ENCODE measurements at places on chromosomes 2 and 18. TPM values are rescaled to one million over a fixed set of nuclear protein-coding genes. Genes with fewer than 3 reads are reported as not detected.

DNA sequence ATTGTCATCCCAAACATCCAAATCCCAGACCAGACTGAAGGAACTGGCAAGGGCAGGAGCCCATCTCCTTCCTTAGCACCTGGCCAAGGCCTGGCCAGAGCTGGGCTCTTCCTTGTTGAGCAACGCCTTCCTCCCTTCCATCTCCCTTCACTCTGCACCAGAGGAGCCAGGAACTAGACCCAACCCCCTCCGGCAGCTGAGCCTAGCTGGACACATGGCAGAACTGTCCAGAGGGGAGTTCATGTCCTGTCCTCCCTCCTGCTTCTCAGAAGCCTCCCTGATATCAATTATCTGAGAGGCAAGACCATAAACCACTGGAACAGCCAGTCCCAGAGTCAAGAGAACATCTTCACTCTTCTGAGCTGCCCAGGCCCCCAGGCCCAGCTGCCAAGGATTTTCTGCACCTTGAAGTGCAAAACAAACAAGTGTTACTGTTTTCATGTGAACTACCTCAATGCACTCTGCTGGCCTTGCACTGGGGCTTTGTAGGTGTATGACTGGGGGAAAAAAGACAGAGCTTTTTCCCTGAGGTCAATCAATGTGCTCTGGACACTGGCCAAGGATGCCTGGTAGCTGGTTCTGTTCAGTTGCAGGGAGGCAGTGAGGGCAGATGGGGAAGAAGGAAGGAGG is 107.6 kb upstream of the MSH6 start:
- H3K36me3 ChIP-seq = no peaks in the 10 kb centered on the region
- H3K27ac ChIP-seq = no peak overlapping the region
- H3K27me3 ChIP-seq = no peaks in the 10 kb centered on the region

- no peak overlapping the region for H3K4me3 ChIP-seq
- DNase-seq = no peak
- no peaks in the 10 kb centered on the region for H3K27me3 ChIP-seq
Measured at GRCh38 chr2:25088817-25089516, 47.1 kb downstream of the EFR3B start.

C2orf66 gene
- polyA plus RNA-seq = not detected

FKBP1B gene
- polyA plus RNA-seq = 15.3 TPM

- no peaks in the 10 kb centered on the region for H3K4me1 ChIP-seq
- no peak overlapping the region for H3K27ac ChIP-seq
- no peak overlapping the region for H3K4me3 ChIP-seq
- no peak for DNase-seq
Measured at GRCh38 chr2:106523976-106524665, 37.0 kb downstream of the CD8B2 start.

SH3RF3 gene
- polyA plus RNA-seq = 0.11 TPM

DNA sequence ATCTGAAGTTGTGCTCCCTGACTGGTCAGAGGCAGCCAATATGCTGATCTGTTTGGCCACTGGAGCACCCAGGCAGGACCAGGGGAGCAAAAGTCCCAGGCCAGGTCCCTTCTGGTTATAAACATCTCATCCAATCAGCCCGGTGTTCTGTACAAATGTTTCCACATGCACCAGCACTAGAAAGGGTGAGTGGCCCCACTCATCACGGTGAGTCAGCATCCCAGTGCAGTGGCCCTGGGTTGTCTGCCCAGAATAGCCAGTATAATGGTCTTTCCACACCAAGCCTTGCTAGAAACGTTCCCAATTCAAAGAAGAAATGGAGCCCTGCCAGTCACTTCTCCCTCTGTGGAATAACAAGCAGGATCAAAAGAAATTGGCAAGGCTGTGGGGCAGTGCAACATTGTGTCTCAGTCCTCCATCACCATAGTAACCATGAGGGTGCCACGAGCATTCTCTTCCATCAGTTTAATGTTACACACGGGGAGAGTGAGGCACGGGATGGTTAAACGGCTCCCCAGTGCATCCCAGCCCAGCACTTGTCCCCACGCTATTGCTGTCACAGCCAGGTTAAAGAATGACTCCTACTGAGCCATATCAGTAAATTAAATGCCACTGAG is 174.9 kb downstream of the SEPTIN10 start:
- no peaks in the 10 kb centered on the region for H3K36me3 ChIP-seq
- H3K4me3 ChIP-seq = no peak overlapping the region
- H3K27me3 ChIP-seq = no peaks in the 10 kb centered on the region
- no peak for DNase-seq
- no peaks in the 10 kb centered on the region for H3K4me1 ChIP-seq

DNA sequence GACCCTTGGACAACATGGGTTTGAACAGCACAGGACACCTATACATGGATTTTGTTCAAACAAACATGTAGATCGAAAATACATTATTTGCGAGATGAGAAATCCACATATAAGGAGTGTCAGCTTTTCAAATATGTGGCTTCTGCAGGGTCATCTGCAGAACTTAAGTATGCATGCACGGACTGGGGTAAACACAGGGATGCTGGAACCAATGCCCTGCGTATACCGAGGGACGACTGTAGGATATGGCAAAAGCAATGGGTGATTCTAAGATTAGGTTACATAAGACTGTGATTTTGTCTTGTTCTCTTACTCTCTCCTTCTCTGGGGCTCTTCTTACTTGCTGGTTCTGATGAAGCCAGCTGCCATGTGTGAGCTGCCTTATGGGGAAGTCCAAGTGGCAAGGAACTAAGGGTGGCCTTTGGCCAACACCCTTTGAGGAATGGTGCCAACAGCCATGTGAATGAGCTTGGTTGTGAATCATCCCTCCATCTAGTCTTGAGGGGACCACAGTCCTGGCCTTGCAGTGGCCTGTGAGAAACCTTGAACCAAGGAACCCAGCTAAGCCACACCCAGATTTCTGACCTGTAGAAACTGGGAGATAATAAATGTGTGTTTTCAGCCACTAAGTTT is 66.5 kb downstream of the EVA1A start:
- peaks cover 6% of the 10 kb centered on the region for H3K36me3 ChIP-seq
- no peak overlapping the region for H3K4me3 ChIP-seq
- H3K27me3 ChIP-seq = no peaks in the 10 kb centered on the region
- peaks cover 27% of the 10 kb centered on the region for H3K4me1 ChIP-seq
- H3K27ac ChIP-seq = no peak overlapping the region

TLX2 gene
- not detected for polyA plus RNA-seq

DNA sequence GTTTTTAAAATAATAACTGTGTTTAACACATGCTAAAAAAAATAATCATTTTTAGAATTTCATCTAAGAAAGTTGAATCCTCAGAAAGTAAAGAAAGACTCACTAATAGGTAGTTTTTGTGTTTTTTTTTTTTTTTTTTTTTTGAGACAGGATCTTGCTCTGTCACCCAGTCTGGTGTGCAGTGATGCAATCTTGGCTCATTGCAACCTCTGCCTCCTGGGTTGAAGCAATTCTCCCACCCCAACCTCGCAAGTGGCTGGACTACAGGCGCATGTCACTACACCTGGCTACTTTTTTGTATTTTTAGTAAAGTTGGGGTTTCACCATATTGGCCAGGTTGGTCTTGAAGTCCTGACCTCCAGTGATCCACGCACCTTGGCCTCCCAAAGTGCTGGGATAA is 7.1 kb downstream of the CKAP2L start:
- peak overlapping the region; percentile 34 for H3K27ac ChIP-seq
- H3K36me3 ChIP-seq = no peaks in the 10 kb centered on the region
- no peaks in the 10 kb centered on the region for H3K27me3 ChIP-seq
- no peak overlapping the region for H3K4me3 ChIP-seq
- H3K4me1 ChIP-seq = peaks cover 16% of the 10 kb centered on the region

GRCh38 chr18:79077181-79077580 is 8.0 kb downstream of the ATP9B start:
- H3K36me3 ChIP-seq = no peaks in the 10 kb centered on the region
- no peak overlapping the region for H3K4me3 ChIP-seq
- H3K27me3 ChIP-seq = no peaks in the 10 kb centered on the region

- no peak for DNase-seq
- no peaks in the 10 kb centered on the region for H3K27me3 ChIP-seq
- H3K4me1 ChIP-seq = no peaks in the 10 kb centered on the region
- H3K27ac ChIP-seq = no peak overlapping the region
- no peak overlapping the region for H3K4me3 ChIP-seq
Measured at GRCh38 chr2:197937814-197938213, 133.4 kb downstream of the PLCL1 start.

DNA sequence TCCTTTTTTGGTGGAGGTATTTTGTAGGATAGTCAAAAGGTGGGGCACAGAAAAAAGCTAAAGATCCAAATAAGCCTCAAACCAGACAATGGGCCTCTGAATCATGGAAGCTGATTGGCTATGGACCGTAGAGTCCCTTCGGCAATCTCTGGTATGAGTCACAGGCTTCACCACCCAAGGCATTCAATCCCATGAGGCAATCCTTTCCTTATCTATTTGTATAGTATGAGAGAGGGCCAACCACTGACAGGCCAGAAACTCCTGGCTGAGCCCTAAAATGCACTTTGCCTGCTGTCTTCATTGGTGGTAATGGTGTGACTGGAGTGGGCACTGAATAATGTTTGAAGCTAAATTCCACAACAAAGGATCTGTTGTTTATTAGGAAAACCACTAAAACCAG is 38.7 kb upstream of the MEX3C start:
- DNase-seq = no peak
- no peaks in the 10 kb centered on the region for H3K27me3 ChIP-seq
- H3K4me3 ChIP-seq = no peak overlapping the region
- no peaks in the 10 kb centered on the region for H3K36me3 ChIP-seq
- H3K27ac ChIP-seq = no peak overlapping the region

- H3K27ac ChIP-seq = no peak overlapping the region
- H3K27me3 ChIP-seq = no peaks in the 10 kb centered on the region
- DNase-seq = no peak
- H3K4me1 ChIP-seq = peaks cover 5% of the 10 kb centered on the region
Measured at GRCh38 chr2:159290289-159290907, 3.9 kb upstream of the WDSUB1 start.

DNA sequence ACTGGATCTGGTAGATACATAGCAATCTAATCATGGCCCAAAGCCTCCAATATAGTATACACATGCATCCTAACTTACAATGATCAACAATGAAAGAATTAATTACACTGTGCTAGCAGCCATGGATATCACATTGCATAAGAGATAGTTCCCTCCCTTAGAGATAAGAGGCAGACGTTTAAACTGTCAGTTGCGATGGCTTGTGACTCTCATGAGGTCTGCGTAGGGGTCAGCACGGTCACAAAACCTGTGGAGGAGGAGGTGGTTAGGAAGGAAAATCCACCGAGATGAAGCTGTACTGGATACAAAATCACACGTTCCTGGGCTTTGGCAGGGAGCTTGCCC is 800 bp upstream of the RALB start:
- peak overlapping the region; percentile 79 for H3K4me3 ChIP-seq
- H3K27me3 ChIP-seq = no peaks in the 10 kb centered on the region
- H3K36me3 ChIP-seq = no peaks in the 10 kb centered on the region
- H3K27ac ChIP-seq = peak overlapping the region; percentile 43
- no peak for DNase-seq

DNA sequence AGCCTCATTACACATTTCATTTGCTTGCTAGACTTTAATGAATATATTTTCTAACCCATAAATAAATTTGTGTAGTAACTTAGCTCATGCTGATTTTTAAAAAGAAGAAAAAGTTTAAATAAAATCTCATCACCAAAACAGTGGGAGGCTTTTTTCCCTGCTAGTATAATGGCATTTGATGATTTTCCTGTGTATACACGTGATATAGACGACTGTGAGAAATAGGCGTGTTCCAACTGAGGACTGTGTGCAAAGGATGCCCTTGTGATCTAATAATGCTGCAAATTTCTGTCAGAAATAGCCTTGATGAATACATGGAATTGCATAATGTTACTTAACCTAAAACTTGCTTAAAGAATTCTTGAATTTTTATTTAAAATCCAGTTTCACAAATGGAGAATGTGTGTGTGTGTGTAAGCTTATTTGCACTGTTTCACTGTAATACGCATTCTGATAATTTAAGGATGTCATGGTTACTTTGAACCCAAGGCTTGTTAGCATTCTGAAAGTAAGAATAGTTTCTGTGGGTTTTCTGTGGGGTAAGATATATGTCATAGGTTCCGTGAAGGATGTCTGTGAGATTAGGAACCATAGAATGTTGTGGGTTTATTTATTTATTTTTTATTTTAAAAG is 178.0 kb downstream of the DLGAP1 start:
- DNase-seq = no peak
- no peak overlapping the region for H3K4me3 ChIP-seq
- no peaks in the 10 kb centered on the region for H3K27me3 ChIP-seq
- H3K4me1 ChIP-seq = no peaks in the 10 kb centered on the region
- no peak overlapping the region for H3K27ac ChIP-seq

DNA sequence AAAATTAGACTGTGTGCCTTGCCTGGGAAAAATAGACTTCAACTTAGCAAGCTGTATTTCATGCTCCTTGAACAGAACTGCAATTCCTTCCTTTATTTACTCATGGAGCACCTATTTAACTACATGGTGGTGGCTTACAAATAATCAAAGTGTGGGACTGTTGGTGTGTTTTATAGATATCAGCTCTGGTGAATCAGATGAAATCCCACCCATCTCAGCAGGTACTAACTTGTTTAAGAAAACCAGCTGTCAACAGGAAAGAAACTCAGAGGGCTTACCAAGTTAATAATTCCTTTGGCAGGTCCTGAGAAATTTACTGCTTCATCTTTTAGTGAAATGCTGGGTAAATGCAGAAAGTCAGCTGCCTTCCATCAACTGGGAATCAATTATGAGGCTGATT is 830.6 kb downstream of the SLC4A3 start:
- no peak overlapping the region for H3K4me3 ChIP-seq
- no peak for DNase-seq
- H3K27me3 ChIP-seq = no peaks in the 10 kb centered on the region
- no peak overlapping the region for H3K27ac ChIP-seq
- no peaks in the 10 kb centered on the region for H3K4me1 ChIP-seq

GRCh38 chr2:64143169-64144056 is 807 bp downstream of the PELI1 start:
- H3K27me3 ChIP-seq = no peaks in the 10 kb centered on the region
- H3K27ac ChIP-seq = peak overlapping the region; percentile 80
- no peaks in the 10 kb centered on the region for H3K36me3 ChIP-seq
- H3K4me1 ChIP-seq = no peaks in the 10 kb centered on the region
- H3K4me3 ChIP-seq = peak overlapping the region; percentile 92

FTCDNL1 gene
- 5.3 TPM for polyA plus RNA-seq

DNA sequence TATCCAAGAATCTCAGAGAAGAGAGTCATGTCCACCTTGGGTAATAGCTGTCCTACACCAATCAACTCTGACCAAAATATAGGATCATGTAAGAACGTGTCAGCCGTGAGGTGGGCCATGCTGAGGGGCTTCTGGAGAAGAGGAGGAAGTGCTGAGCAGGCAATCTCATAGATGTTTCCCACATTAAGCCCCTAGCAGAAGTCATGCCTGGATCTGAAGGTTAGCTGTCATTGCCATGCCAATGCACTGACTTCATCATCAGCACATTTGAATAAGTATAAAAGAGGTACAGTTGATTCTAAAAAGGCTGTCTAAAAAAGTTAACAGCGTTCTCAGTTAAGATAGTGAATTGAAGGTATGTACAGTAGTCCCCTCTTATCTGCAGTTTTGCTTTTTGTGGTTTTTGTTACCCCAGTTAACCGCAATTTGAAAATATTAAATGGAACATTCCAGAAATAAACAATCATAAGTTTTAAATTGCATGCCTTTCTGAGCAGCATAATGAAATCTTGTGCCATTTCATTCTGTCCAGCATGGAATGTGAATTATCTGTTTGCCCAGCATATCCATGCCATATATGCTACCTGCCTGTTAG is 67.2 kb upstream of the TMEM17 start:
- DNase-seq = no peak
- H3K4me3 ChIP-seq = no peak overlapping the region
- no peaks in the 10 kb centered on the region for H3K27me3 ChIP-seq
- no peak overlapping the region for H3K27ac ChIP-seq
- no peaks in the 10 kb centered on the region for H3K36me3 ChIP-seq

TTR gene
- polyA plus RNA-seq = 4,751 TPM
